ENCODE measurements at places on chromosomes 2 and 18. TPM values are rescaled to one million over a fixed set of nuclear protein-coding genes. Genes with fewer than 3 reads are reported as not detected.

SCYGR5 gene
- not detected for total RNA-seq

SH3BP4 gene
- total RNA-seq = 115 TPM

GRCh38 chr2:64295326-64296139, 151.3 kb upstream of the PELI1 start:
- DNase-seq = no peak

GRCh38 chr2:27086090-27086723, 365 bp upstream of the KHK start:
- DNase-seq = peak; percentile 91

- DNase-seq = no peak
These were observed 114.0 kb downstream of the ACAA2 start for GRCh38 chr18:49699303-49699702.

GRCh38 chr2:234983011-234983726, 31.4 kb downstream of the SH3BP4 start:
- no peak for DNase-seq

DNA sequence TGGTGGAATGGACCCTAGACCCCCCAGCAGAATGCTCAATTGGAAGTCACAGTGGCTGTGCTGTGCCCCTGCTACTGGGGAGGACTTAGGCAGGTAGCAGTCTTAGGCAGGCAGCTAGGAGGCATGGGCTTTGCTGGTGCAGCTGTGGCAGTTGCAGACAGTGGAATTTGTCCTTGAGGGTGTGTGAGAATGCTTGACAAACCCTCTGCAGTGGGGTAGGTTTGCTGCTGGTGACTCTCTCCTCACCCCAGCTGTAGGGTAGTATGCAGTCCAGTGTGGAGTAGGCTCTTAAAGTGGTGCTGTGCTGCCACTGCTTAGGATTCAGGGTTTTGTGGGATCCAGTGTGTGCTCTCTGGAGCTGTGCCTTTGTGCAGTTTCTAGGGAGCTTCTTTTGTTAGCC, 61.3 kb downstream of the NUP35 start:
- DNase-seq = no peak

- DNase-seq = peak; percentile 42
These were observed 923 bp downstream of the FIGLA start for GRCh38 chr2:70789304-70790135.

All from fibroblast of villous mesenchyme (primary cell).